ENCODE measurements at places on chromosomes 3 and 15.

- no peak for DNase-seq
These were observed 122.9 kb downstream of the NSUN3 start for GRCh38 chr3:94185753-94186152.

GRCh38 chr3:76436894-76437293 is 603.0 kb upstream of the ROBO2 start:
- no peak for DNase-seq

DNA sequence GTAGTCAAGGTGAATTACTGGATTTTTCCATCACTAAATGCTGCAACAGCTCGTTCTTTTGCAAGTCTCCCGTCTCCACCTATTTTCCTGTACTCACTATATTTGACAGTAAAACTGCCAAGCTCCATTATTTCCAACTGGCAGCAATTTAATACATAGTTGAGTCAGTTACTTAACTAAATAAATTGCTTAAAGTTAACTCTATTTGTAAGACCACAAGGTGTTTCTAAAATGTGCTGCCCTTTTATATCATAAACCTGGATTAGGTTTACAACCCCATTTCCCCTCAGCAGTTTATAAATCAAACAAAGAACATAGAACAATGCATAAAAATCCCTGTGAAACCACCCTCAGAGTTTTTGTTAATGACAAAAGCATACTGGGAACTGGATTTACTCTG is 211.4 kb upstream of the DPH6 start:
- no peak for DNase-seq

DNA sequence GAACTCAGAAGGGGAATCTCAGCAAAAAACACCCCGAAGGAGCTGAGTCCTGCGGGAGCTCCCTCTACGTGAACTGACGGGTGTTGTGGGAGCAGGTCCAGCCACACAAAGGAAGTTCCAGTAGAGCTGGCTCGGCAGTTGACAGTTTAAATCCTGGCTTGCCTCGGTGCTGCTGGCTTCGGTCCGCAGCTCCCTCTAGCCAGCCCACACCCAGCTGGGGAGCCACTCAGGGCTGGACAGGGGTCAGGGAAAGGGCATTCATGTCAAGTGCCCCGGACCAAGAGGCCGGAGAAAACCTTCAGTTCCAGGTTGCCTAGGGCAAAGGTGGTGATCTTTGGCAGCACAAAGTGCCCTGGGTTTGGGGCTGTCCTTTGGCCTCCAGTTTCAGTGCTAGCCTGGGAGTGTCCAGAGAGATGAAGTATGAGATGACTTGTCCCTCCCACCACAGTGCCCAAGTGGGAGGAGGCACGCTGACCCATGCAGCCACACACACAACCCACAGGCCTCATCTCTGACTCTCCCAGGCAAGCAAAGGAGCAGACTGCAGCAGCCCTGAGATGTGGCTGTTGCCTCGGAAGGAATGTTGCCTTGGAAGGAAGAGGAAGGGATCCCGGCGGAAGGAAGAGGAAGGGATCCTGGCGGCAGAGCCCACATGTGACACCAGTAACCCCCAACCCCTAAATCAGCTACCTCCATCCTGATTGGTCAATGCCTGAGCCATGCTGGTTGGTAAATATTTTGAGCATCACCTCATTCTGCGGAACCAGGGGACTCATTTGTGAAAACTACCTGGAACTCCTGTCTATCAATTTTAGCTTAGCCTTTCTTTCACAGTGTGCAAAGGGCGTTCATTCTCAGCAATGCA is 13.9 kb upstream of the ANPEP start:
- no peak for DNase-seq

DNA sequence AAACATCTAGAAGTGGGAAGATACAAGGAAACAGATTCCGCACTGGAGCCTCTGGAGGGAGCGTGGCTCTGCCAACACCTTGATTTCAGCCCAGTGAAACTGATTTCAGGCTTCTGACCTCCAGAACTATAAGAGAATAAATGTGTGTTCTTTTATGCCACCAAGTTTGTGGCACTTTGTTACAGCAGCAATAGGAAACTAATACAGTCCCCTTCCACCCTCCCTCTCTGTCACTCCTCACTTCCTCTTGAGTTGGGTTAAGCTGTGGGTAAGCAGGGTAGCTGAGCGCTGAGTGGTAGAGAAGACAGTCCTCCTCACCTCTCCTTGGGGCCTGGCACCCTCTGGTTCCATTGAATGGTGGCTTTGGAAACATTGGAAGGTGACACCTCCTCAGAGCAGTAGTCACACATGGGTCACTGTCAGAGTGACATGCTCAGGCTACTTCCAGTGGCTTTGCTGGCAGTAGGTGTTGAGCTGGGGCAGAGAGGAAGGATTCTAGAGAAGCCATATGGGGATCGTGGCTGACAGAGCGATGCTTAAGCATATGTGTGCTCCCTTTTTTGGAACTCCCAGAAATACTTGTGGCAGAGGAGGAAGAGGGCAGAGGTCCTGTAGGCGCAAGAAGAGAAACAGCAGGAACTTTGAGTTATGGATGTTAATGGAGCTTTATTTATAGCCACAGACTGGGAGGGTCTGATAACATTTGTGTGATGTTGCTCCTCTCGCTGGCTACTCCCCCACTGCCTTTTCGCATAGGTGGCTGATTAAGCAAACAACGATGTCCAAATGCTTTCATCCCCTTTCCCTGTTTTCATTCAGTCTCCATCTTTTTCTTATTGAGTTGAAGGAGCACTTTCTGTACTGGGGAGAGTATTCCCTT is 14.8 kb upstream of the HCN4 start:
- no peak for DNase-seq

GRCh38 chr3:12097971-12098370 is 60.7 kb downstream of the TIMP4 start:
- DNase-seq = no peak

GRCh38 chr15:98433856-98434255 is 214.5 kb upstream of the IGF1R start:
- no peak for DNase-seq

DNA sequence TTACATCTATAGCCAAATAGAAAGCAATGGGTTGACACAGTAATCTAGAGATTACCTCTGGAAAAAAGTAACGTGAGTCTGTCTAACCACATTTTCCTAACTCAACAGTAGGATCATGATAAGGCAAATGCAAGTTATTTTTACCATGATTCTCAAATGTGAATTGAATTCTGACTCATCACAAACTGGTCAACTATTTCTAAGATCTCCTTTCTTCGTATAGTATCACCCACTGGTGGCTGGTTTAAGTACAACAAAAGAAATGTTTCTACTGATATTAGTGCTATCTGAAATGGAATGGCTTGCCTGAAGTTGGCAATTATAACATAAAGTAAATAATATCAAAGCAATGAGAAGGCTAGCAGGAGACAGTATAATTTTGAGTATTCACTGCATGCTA is 102.2 kb downstream of the ABI3BP start:
- no peak for DNase-seq
